ENCODE measurements at places on chromosomes 3 and 15.

GRCh38 chr3:14452740-14453710 lies 50.6 kb downstream of the SLC6A6 start:
- DNase-seq = no peak

- no peak for DNase-seq
These were observed 3.2 kb downstream of the ITGB5 start for GRCh38 chr3:124883766-124884473.

- no peak for DNase-seq
These were observed 40.5 kb downstream of the PPCDC start for GRCh38 chr15:75063889-75064288.

- DNase-seq = no peak
These were observed 19.8 kb upstream of the CELF6 start for GRCh38 chr15:72339777-72340177.

GRCh38 chr15:89826671-89827655 lies 12.3 kb upstream of the ANPEP start:
- DNase-seq = no peak

DNA sequence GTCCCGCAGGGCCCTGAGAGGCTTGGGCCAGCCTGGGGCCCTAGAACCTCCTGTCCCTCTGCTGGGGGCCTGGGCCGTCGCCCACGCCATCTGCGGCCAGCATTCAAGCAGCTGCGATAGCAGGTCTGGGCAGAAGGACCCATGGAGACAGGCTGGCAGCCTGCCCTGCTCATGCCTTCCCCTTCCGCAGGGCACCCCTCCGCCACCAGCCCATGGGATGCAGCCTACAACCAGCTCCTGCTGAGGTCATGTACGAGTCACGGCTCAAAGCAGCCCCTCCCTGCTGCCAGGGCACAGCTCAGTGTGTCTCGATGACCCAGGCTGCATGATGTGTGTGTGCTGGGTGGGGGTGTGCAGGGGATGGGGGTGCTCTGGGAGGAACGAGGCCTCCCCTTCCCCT lies 27.8 kb downstream of the DUSP7 start:
- DNase-seq = no peak

GRCh38 chr3:155217591-155217990 lies 75.9 kb downstream of the STRIT1 start:
- DNase-seq = no peak

DNA sequence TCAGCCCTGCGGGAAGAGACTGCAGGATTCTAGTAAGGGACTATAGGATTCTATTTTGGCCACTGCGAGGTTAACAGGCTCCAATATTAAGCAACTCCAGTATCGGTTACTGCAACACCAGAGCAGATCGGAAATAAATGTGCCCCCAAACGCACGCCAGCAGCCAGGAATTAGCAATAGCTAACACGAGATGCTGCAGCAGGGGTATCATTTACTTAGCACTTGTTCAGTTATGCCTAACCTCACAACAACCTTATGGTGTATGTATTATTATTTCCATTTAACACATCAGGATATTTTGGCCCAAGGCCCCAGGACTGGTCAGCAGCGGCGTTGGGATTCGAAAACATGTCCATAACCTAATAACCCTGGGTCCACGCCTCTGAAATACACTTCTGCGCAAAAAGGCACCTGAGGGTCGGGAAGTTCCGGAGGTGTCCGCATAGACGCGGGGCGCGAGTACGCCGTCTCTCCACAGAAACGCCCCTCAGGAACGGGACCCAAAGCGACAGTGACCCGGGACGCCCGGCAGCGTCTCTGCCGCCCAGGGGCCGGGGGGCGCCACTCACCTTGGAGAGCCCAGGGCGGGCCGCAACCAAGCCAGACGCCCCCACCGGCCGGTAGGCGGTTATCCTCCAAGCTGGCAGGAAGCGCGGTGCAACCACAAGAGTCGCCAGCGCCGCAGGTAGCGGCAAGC lies 681 bp downstream of the PIK3CB start:
- DNase-seq = no peak

DNA sequence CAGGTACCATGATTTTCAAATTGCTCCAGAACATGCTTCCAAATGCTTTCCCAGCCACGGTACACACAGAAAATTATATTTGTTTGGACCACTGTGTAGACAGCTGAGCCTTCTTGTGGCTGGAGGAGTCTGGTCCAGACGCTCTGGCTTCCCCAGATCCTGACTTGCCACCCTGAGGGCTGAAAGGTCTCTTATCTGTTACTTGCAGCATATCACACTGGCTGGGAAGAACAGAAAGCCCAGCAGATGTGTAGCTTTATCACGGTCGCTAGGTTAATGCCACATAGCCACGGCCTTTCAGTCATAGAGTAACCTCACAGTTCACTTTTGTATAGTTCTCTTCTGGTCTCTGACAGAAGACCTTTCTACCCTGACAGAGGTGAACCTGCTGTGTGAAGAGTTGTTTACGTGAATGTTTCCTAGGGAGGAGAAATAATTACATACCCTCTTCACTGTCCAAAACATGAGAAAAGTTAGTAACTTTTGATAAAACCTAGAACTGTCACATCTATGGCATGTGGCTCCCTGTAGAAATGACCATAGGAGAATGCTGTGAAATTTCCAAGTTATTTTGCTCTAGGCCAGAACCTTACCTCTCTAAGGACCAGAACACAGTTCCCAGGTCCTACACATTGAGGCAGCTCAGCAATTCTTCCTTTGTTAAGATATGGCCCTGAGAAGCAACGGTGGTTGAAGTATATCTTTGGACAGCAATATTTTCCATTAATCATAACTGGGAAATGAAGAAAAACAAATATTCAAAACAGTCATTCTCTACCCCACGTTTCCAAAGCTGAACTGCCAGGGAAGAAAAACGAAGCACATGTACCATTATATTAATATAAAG lies 15.8 kb upstream of the STIMATE start:
- no peak for DNase-seq

DNA sequence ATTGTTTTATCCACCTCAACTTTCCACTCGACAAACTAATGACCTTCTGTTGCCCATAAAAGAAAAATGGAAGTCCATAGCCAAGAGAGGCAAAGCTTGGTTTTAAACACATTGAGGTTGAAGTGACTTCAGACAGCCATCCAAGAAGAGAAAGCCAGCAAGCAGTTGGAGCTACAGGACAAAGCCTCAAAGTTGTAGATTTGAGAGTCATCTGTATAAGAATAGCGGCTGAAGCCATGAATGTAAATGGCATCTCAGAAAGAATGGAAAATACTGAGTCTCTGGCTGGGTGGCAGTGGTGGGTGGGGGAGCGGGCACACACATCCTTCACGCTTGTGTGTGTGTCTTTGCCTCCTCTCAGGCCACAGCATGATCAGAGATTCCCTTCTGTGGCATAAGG lies 124.1 kb upstream of the CHRM5 start:
- no peak for DNase-seq

DNA sequence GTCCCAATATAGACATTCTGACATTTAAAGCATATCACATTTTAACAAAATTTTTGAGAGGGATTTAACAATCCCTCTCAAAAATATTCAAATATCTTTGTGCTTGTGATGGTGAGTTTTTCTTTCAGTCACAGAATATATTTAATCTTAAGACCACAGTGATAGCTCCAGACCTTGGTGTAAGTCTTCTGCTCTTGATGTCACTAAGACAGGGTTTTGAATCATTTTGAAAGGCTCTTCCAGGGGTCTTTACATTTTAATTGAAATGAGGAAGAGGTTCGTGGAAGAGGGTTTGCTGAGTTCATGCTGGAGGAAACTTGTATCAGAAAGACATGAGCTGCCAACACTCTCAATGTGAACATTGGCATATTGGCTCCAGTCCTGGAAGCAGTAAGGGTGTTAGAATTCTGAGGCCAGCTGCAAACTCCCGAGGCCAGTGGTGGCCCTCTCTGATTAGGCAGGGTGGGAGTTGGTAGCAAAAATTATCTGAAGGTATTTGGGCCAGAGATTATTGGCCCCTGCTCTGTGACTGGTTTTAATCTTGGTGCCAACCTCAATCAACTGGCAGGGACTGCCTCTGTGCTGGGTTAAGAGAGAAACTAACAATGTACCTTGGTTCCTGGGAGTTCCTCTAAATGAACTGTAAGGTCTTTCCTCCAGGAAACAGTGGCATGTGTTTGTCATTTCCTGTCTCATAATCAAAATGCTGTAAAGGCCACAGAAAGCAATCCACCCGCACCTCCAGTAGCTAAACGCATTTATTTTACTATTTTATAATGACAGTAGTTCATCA lies 5.3 kb downstream of the POU1F1 start:
- DNase-seq = no peak

DNA sequence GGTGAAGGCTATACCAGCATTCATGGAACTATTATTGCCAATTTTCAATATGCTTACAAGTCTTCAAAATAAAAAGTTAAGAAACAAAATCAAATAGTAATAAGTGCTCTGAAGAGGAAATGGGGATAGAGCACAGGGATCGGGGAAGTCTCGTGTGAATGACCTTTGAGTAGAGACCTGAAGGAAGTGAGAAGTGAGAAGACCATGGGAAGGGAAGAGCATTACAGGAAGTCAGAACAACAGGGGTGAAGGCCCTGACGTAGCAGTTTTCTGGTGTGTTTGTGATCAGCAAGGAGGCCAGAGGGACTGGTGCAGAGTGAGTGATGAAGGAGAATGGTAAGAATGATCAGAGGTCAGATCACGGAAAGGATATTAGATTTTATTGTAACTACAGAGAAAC lies 48.1 kb downstream of the STAC start:
- DNase-seq = no peak

- DNase-seq = no peak
These were observed 102.7 kb downstream of the IGSF11 start for GRCh38 chr3:118931996-118932395.

- DNase-seq = no peak
These were observed 395.3 kb upstream of the TPRG1 start for GRCh38 chr3:188776447-188776846.

- DNase-seq = no peak
These were observed 88.9 kb downstream of the AAGAB start for GRCh38 chr15:67165254-67166253.

DNA sequence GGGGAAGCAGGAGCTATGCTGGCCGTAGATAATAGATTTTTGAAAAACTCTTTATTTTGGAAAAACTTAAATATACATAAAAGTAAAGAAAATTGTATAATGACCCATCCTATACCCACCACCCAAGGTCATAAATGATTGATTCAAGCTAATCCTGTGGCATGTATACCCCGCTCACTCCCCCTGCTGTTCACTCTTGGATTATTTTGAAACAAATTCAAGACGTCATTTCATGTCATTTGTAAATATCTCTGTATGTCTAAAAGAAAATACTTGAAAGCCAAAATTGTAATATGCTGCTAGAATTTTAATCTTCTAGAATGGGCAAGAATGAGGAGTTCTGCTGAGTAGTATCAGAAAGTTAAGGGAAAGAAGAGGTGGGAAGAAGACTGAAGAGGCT lies 241.7 kb downstream of the FEZF2 start:
- DNase-seq = no peak

GRCh38 chr3:170622369-170623159 lies 36.7 kb upstream of the SLC7A14 start:
- no peak for DNase-seq

DNA sequence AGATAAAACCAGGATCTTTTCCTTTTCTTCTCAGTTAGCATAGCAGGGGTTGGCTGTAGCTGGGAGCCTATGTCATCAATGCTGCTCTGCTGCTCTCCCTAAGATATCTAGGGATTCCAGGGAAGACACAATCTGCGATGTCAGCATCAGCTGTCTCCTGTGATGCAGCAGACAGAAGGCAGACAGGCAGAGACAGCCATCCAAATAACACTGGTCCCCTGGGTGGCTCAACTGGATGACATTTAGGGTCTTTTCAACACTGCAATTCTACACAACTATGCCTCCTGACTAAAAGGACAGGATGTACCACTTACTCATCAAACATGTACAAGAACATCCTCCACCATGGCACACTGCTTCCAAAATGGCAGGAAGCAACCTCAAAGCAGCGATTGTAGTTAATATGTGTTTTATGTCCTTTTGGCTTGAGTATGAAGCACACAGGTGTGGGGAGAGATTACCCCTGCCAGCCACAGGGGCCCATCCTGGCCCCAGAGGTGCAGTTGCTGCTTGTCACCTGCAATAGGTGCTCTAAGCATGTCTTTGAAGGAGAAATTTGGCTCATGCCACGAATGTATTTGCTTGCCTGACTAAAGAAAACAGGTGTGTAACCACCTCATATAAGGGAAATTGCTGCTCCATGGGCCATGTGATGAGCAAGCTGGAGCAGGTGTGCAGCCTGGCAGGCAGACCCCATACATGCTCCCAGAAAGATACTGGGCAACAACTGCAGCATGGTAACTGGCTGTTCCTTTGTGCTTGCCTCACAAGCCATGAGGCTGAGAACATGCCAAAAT lies 357.8 kb downstream of the VPS13C start:
- DNase-seq = no peak

GRCh38 chr15:86157606-86158293 lies 78.1 kb downstream of the AGBL1 start:
- no peak for DNase-seq

All from cortex of kidney (tissue), 1 donor.